NCI-H1436 treated with DMSO at 0.1 percent for 48 hours (cell line): ENCODE measurements at places on chromosomes 5 and 9.

DNA sequence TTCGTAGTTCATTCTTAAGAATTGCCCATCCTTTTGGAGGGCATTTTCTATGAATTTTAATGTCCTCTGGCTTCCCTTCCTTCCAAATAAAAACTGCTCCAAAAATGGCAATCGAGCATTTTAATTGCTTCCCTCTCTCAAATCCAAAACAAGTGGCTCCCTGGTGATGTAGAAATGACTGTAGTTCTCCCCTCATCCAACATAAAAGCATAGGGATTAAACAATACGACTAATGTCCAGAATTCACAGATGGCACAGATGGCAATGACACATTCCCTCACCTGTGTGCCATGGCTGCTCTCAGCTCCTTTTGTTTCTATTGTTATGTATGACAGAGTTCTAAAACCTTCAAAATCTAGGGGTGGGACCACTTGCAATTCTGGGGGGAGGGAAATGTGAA, 417.3 kb downstream of the RAB3C start:
- no peak for DNase-seq

DNA sequence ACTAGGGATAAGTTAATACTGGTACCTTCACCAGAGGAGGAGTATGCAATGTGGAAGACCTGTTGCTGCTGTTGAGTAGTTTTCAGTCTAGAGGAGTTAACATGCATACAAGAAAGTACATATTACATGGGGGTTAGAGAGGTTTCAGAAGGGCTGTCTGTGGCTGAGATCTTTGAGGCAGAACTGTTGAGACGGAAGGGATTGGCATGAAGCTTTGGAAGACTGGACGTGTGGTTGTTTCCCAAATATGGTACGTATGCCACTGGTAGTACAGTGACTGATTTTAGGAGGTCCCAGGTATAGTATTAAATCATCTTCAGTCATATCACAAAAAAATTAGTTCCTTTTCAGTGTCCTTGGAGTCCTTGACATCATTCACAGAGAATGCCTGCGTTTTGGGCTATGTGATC, 17.6 kb downstream of the TNFAIP8 start:
- DNase-seq = no peak

- no peak for DNase-seq
These were observed 379.2 kb downstream of the CTNND2 start for GRCh38 chr5:11525020-11525419.

DNA sequence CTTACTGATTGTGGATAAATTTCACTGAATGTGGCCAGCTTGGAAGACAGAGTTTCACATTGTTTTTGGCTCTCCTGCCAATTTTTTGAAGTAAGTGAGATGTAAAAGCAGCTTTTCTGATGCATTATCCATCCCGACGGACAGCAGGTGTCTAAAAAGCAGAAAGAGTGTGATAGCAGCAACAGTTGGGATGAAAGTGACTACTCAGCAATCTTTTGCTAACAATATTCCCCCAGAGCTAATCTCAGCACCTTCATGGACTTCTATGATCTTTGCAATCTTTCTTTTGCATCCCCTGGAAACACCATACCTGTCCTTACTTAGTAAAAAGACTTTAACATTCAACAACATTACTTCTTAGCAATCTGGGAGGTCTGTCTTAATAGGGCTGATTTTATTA, 5.4 kb downstream of the CD72 start:
- no peak for DNase-seq

DNA sequence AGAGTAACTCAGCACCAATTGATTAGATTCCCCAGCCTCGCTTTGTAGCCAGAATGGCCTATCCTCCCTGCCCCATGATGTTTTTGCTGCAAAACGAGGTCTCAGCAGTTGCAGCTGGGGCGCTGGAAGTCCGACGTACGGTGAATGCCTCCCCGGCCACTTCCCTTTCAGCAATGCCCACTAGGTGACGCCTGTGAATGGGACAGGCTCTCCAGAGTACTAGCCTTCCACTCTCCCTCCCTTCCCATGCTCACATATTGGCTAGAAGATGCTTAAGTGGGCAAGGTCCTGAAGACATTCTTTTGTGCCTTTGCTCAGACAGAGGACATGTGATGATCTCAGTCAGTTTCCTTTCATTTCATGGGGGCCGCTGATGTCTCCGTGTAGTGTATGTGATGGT, 50.8 kb downstream of the DMRT2 start:
- no peak for DNase-seq

DNA sequence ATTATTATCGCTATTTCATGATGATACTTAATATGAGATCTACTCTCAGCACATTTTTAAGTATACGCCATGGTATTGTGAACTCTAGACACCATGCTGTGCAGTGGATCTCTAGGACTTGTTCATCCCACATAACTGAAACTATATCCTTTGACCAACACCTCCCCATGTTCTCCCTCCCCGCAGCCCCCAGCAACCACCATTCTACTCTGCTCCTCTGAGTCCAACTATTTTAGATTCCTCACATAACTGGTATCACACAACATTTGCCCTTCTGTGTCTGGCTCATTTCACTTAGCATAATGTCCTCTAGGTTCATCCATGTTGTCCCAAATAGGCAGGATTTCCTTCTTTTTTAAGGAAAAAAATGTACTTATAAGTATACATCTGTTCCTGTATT, 6.6 kb upstream of the TBC1D2 start:
- DNase-seq = no peak

DNA sequence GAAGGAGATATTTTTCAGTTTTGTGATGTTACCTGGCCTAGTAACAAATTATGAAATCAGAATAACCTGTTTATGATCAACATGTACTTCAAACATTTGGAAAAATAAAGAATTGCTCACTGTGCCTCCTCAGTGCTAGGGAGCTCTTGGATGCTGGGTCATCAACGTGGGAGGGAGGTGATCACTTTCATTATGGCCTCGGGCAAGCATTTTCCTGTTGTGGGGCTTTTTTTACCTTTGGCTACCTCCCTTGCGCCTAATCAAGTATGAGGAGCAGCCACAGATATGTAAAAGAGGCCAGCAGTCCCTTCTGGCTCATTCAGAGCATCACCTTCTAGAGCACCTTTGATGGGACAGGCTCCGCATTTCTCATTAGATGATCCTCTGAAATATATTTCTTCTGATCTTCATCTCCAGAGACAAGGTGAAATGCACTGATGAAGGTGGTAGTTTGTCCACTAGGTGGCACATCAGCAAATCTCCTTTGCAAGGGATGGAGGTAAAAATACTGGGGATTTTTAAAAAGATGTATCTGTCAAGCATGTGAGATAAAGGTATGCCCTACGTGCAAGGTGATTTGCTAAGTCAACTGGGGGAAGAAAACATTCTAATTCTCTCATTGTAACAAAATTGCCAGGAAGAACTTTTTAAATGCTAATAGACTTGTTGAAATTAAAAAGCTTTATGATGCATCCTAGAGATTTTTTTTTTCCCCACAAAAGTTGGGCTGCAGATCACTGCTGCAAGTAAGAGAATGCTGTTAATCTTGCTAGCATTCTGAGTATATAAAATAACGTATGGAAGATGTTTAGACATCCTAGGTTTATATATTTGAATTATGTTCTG, 218.2 kb downstream of the MAST4 start:
- DNase-seq = no peak

DNA sequence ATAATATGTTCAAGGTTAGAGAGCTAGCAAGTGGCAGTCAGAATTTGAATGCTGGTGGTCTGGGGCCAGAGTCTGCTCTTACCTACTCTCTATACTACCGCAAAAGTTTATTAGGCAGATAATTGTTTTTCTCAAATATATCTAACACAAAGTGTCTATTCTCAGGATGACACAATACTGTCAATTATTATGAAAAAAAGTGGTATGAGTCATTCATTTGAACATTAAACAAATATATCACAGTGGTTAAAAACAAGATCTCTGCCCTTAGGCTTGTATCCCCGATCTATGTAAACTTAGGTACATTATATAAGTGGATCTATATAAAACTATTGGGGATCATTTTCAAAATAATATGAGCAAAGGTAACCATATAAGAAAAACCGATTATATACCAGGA, 354.9 kb downstream of the CETN3 start:
- no peak for DNase-seq

DNA sequence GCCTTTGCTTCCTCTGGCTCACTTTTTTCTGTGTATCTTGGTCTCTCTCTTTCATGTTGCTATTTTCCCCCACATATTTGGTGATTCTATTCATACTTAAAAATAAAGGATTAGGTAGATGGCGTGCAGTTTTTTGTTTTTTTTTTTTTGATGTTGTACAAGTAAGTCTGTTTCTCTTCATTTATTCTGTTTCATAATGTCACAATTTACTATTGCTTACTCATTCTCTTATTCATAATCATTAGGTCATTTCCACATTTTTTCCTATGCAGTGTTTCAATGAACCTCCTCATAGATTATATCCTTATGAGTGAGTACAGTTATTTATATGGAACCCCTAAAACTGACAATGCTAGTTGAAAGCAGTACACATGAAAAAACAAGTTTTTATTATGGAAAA, 136.3 kb downstream of the APBA1 start:
- DNase-seq = no peak
